NCI-H1092 (cell line): ENCODE measurements at places on chromosomes 3 and 15.

- no peak for DNase-seq
Measured at GRCh38 chr3:69540706-69541581, 155.1 kb upstream of the FRMD4B start.

- no peak for DNase-seq
Measured at GRCh38 chr3:125148016-125148812, 64.3 kb downstream of the SLC12A8 start.

DNA sequence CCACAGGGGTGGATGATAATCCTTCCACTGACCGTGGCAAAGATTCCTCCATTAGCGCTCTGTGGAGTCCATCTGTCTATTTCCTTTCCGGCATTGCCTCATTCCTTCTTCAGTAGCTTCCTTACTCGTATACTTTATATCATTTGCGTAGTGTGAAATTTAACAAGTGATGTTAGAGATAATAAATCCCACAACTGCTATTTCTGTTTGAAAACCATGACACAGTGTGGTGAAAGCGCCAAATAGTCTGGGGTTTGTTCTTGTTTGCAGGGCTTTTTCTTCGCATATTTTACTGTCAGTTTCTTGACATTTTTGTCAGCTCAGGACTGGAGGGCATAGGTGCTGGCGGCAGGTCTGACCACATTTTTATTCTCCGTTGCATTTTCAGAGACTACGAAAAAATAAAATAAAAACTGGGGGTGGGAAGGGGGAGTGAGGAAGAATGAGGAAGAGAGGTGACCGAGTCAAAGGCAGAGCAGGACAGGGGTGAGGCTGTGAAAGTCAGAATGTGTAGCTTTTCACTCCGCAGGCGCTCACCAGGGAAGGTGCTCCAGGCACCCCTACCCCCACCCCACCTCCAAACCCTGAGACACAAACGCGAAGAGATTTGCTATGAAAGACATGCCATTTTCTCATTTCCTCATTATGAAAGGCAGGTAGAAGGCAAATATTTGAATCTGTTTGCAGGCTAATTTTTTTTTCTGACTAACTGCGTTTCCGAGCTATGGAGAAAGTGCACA lies 965.0 kb downstream of the MCTP2 start:
- no peak for DNase-seq

GRCh38 chr15:85504749-85505676 lies 124.6 kb downstream of the AKAP13 start:
- DNase-seq = peak; percentile 16

- DNase-seq = no peak
Measured at GRCh38 chr3:159607856-159608255, 380.8 kb upstream of the IL12A start.

GRCh38 chr3:99365979-99366378 lies 272.4 kb upstream of the COL8A1 start:
- no peak for DNase-seq

- no peak for DNase-seq
Measured at GRCh38 chr15:51491941-51492340, 130.6 kb downstream of the DMXL2 start.

DNA sequence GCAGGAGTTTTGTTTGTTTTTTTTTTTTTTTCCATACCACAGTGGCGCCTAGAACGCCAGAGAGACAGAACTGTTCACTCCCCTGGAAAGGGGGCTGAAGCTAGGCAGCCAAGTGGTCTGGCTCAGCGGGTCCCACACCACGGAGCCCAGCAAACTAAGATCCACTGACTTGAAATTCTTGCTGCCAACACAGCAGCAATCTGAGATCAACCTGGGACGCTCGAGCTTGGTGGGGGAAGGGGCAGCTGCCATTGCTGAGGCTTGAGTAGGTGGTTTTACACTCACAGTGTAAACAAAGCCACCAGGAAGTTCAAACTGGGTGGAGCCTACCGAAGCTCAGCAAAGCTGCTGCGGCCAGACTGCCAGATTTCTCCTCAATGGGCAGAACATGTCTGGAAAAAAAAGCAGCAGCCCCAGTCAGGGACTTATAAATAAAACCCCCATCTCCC lies 29.8 kb downstream of the SPICE1 start:
- DNase-seq = no peak

DNA sequence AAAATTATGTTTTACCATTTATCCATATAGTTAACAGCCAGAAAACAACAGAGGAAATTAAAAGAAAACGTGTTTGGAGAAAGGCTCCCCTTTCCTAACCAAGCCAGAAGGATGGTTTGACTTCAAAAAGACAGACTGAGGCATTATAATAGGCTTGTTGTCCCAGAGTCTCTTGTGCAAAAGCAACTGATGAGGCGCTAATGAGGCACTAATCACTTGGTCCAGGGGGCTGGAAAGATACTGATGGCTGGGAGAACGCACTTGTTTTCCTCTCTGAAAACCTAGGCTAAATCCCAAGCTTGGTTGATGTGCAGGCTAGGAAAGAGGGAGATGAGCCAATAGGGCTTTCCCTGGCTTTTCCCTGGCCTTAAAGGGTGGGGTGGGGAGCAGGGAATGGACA lies 389.6 kb downstream of the NTRK3 start:
- DNase-seq = no peak

GRCh38 chr3:196079682-196080081 lies 2.2 kb downstream of the TFRC start:
- DNase-seq = no peak

- no peak for DNase-seq
Measured at GRCh38 chr3:71392251-71392650, 191.3 kb downstream of the FOXP1 start.

GRCh38 chr3:15978801-15979200 lies 181.0 kb upstream of the ANKRD28 start:
- DNase-seq = no peak

- no peak for DNase-seq
Measured at GRCh38 chr3:159765860-159766294, 222.8 kb upstream of the IL12A start.

DNA sequence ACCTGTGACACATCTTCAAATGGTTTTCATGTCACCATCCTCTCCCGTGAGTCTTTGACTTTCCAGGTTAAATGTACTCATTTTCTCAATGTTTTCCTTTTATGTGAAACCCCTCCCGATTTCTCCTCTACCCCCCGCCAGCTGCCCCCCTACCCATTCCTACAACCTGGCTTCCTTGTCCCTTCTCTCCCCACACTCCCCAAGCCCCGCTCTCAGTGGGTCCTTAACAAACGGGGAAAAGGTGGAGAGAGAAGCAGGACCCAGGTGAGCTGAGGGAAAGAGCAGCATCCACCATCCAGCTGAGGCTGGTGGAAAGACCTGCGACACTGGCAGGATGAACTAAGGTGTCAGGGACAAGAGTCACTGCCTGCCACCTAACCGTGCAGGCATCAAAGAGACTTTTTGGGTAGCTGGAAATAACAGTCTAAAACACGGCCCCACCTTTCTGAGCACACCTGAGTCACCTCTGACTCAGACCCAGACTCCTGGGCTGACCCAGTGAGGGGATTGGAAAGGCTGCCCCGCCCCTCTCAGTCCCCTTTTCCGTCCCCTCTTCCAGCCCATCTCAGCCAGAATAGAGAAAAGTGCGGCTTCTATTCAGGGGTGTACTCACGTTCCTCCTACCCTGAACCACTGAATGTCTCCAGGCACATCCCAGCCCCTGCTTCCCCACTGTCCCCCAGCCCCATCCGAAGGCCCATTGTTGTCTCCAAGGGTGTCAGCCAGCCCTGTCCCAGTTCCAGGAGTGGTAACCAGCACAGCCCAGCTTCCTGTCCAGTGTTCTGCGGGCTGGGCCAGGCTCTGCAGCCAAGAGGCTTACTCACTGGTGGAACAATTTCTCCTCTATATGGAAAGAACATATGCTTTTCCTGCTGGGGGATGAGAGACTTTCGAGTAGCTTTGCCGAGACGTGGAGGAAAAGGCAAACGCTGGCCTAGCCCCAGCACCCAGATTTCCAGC lies 20.4 kb downstream of the ISG20 start:
- no peak for DNase-seq

GRCh38 chr3:132535575-132536441 lies 61.3 kb upstream of the ACKR4 start:
- DNase-seq = peak; percentile 53

- no peak for DNase-seq
Measured at GRCh38 chr15:89502867-89503595, 6.6 kb upstream of the RHCG start.

DNA sequence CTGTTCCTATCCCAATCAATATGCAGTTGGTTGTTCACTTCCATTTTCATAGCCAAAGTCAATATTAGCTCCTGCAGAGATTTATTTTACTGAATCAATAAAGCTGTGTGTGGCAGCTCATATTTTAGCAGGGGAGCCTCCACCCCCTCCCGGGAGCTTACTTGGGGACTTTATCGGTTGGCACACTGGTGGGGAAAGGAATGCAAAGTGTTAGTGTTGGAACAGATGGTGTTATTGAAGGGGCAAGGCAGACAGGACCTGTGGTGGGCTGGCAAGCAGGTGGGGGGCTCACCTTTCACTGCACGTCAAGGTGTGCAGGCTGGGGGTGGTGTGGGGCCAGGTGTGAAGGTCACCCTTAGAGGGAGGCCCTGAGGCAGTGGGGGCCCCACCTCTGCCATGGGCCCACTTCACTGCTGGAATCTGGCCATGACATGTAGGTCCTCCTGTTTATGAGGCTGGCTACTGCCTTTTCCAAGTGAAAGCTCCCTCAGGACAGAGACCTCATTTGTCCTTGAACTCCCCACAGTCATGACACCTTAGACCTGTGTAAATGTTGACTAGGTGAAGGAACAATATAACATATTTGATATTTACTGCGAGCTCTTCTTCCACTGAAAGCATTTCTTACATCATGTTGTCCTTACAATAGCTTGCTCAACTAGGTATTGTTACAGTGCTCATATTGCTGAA lies 44.0 kb upstream of the SEC22A start:
- peak; percentile 83 for DNase-seq

DNA sequence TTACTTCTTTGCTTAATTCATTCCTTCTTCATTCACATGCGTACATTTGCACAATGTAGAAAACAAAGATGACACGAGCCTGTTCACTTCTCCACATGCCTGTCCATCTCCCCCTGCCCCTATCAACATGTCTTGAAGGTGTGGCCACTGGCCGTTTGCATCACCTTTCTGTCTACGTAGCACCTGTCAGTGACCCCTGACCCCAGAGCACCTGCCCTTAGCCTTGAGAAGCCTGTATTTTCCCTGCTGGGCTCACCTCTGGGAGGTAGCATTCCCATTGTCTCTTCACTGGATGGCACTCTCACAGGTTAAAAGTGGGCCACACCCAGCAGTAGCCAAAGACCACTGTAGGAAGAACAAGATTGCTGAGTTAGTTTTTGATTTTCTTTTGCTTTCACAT lies 234.1 kb downstream of the THSD4 start:
- DNase-seq = no peak

DNA sequence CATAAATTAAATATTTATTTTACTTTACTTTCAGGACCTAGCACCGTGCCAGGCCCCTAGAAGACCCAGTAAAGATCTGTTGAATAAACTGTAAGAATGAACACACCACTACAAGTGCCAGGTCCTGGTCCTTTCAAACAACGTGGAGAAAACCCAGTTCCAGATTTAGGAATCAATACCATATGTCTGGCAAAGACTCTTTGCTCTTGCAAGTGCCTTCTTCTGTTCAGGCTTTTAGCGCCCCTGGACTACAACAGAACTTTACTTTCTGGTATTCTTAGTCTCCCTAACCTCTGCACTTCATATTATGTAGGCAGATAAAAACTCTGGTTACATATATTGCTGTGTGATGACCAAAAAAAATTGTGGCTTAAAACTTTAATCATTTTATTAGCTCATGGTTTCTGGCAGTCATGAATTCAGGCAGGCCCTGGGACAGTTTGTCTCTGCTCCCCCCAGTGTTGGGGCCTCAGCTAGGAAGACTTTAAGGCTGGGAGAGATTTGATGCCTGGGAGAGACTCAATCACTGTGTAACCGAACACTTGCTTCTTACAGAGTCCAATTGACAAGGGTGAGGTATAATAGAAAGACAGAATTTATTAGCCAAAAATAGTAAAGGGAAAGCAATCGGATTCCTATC lies 2.9 kb upstream of the PSMA4 start:
- no peak for DNase-seq

DNA sequence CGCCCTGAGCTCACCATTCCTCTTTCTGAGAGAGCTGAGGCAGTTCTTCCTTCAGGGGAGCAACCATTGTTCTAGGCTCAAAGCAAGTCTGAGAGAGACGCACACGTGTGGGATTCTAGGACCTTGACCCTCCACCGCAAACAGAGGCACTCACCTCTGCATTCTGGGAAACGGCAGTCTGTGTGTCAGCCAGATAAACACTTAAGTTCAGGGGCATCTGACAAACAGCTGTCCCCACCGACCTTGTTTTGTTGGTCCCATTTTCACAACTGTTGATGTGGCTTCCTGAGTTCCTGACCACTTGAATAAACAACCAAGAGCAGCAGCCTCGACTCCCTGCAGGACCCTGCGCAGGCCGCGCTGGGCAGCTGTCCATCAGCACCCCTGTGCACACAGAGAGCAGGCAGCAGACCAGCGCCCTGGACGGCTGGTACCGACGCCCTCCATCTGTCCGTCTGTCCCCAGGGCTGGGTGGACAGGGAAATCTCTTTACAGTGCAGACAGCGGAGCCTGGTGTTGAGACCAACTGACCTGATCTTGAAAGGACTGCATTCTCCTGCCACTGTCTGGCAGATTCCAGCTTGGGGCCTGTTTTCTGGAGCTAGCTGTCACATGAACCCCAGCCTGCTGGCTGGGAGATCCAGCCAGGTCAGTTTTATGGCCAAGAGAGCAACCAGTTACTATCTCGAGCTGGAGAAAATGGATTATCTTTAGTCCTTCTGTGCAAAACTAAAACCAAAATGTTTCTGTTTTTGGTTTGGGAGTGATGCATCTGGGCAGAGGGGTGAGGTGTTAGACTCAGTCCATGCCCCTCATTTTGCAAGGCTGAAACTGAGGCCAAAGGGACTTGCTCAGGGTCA lies 64.2 kb downstream of the FAM43A start:
- no peak for DNase-seq

GRCh38 chr15:44882499-44882968 lies 74.0 kb upstream of the TERB2 start:
- DNase-seq = no peak

GRCh38 chr15:49830391-49830790 lies 209.5 kb downstream of the DTWD1 start:
- no peak for DNase-seq

DNA sequence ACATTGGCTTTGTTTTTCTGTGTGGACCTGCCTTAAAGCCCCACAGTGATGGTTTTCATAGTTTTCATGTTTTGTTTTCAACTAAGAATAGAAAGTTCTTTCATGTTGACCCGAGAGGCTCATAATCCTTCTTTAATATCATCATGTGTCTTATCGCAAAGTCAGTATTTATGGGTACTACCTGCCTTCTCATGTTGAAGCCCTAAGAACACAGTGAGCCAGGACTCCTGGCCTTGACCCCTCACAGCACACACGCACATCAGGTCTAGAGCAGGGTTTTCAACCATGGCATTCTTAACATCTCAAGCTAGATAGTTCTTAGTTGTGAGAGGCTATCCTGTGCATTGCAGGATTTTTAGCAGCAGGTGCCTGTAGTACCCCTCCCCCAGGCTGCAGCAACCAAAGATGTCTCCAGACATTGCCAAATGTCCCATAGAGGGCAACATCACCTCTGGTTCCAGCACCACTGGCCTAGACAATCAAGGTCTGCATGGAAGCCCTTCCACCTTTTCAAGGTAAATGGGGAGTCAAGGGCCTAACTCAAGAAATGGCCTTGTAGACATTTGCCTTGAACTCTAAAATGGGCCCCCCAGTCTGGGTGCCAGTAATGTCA lies 118.3 kb downstream of the MTHFS start:
- DNase-seq = no peak

- peak; percentile 6 for DNase-seq
Measured at GRCh38 chr3:105837143-105837740, 31.6 kb downstream of the CBLB start.

- no peak for DNase-seq
Measured at GRCh38 chr15:98398056-98398455, 250.3 kb upstream of the IGF1R start.
